ENCODE measurements at places on chromosomes 2 and 18.
A peak's percentile ranks its signal among the peaks of the same experiment; 100 is the strongest.

DNA sequence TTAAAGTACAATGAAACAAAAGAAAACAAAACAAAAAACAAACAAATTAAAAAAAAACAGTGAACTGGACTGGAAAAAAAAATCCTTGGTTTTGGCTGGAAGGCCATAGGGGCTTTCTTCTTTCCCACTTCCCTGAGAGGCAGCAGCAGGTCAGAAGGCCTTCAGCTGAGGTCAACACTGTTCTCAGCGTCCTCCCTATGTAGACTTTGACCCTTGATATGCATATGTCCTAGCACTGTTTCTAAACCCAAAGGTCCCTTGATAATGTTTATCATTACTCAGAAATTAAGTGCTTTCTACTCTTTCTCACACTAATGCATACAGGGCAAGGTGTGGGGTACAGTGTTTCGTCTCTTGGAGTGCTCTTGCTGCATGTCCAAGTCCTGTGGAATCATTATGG is 75.6 kb upstream of the WDSUB1 start:
- no peaks in the 10 kb centered on the region for H3K36me3 ChIP-seq
- no peaks in the 10 kb centered on the region for H3K27me3 ChIP-seq
- H3K4me1 ChIP-seq, result no peaks in the 10 kb centered on the region

DNA sequence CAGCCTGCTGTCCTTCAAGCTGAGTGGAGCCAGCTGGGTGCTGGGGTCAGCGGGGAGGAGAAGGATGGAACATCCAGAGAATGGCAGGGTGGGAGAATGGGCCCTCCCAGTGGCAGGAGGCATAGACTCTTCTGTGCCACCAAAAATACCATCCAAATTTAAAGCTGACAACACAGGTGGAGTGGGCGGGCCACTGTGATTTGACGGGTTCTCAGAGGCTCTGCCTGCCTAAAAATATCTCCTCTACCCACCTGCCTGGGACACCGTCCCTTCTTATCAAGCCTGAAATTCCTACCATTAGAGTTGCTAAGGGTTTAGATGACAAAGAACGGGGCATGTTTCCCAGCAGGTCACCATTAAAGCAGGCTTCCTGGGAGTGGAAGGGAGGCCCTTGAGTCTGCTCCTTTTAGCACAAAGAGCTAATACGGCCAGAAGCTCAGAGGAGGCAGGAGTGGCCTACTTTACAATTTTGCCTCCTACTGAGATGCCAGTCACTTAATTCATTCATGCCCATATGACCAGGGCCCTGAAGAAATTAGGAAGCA is 19.8 kb upstream of the MARCHF4 start:
- no peak overlapping the region for H3K4me3 ChIP-seq
- no peaks in the 10 kb centered on the region for H3K36me3 ChIP-seq
- peaks cover 16% of the 10 kb centered on the region for H3K27me3 ChIP-seq
- no peak for DNase-seq
- H3K4me1 ChIP-seq, result peaks cover 10% of the 10 kb centered on the region
- H3K27ac ChIP-seq, result no peak overlapping the region

GRCh38 chr18:28178720-28179119 is 1.8 kb upstream of the CDH2 start:
- no peak overlapping the region for H3K27ac ChIP-seq
- H3K4me1 ChIP-seq, result peaks cover 6% of the 10 kb centered on the region
- peaks cover 3% of the 10 kb centered on the region for H3K36me3 ChIP-seq
- no peak for DNase-seq
- peaks cover 42% of the 10 kb centered on the region for H3K27me3 ChIP-seq

DNA sequence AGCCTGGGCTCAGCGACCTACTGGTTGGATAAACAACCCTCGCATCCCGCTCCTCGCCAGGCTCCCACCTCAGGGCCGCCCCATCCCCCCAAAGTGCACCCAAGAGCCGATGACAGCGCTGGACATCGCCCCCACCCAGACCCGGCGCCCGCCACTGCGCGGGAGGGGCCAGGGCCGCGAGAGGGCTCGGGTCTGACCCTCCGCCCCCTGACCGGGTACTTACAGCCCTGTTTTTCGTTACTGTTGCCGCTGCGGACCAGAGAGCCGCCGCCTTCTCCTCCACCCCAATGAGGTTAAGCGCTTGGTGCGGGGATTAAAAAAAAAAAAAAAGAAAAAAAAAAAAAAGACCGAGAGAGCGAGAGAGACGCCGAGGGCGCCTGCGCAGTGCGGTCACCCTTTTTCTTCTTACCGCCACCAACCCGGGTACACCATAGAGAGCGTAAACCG is at the start of gene CLASP1:
CLASP1 (minus strand) TSS at position 314 of the 447 bp plus-strand sequence. CDS start 43,567 bp downstream, outside the sequence.
- no peak for DNase-seq
- H3K36me3 ChIP-seq, result peaks cover 27% of the 10 kb centered on the region
- H3K27me3 ChIP-seq, result no peaks in the 10 kb centered on the region

DNA sequence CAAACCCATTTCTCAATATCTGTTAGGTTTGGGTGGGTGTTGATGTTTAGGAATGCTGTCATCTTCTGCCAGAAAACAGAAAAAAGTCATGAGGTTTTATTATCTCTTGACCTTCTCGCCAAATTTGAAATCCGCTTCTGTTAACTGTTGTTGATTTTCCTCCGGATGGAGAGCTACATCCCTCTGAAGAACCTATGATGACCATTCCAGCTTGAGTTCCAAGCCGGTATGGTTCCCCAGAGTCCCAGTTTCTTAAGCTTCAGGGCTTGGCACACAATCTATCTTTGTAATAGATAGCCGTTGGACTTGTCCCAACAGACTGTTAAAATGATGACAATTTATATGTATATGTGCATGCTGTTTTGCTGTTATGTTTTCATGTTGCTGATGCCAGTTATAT is 1201.0 kb downstream of the LRP1B start:
- H3K4me3 ChIP-seq, result no peak overlapping the region
- H3K27me3 ChIP-seq, result no peaks in the 10 kb centered on the region
- H3K4me1 ChIP-seq, result no peaks in the 10 kb centered on the region

DNA sequence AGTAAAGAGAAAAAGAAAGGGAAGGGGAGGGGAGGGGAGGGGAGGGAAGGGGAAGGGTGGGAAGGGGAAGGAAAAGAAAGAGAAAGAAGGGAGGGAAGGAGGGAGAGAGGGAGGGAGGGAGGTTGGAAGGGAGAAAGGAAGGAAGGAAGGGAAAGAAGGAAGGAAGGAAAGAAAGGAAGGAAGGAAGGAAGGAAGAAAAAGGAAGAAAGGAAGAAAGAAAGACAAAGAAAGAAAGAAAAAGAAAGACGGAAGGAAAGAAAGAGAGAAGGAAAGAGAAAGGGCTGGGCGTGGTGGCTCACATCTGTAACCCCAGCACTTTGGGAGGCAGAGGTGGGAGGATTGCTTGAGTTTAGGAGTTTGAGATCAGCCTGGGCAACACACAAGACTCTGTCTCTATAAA is 24.6 kb upstream of the CCNYL1 start:
- no peak for DNase-seq
- peaks cover 3% of the 10 kb centered on the region for H3K4me1 ChIP-seq
- H3K36me3 ChIP-seq, result no peaks in the 10 kb centered on the region
- H3K4me3 ChIP-seq, result no peak overlapping the region
- no peak overlapping the region for H3K27ac ChIP-seq

GRCh38 chr18:39942702-39943101 is 2012.3 kb upstream of the PIK3C3 start:
- H3K4me1 ChIP-seq, result peaks cover 2% of the 10 kb centered on the region
- no peak for DNase-seq
- no peak overlapping the region for H3K27ac ChIP-seq
- H3K27me3 ChIP-seq, result no peaks in the 10 kb centered on the region
- no peaks in the 10 kb centered on the region for H3K36me3 ChIP-seq

GRCh38 chr2:236552581-236553363 is 16.9 kb upstream of the ACKR3 start:
- H3K27me3 ChIP-seq, result no peaks in the 10 kb centered on the region
- no peak for DNase-seq
- peak overlapping the region; percentile 18 for H3K27ac ChIP-seq

- H3K27me3 ChIP-seq, result peaks cover 3% of the 10 kb centered on the region
- no peak overlapping the region for H3K27ac ChIP-seq
- no peaks in the 10 kb centered on the region for H3K4me1 ChIP-seq
- no peak for DNase-seq
These were observed 106.8 kb downstream of the SLC39A10 start for GRCh38 chr2:195763866-195764265.

GRCh38 chr2:229952256-229952835 is 30.0 kb downstream of the FBXO36 start:
- H3K4me1 ChIP-seq, result peaks cover 4% of the 10 kb centered on the region
- no peaks in the 10 kb centered on the region for H3K36me3 ChIP-seq
- H3K27ac ChIP-seq, result no peak overlapping the region

- H3K4me1 ChIP-seq, result no peaks in the 10 kb centered on the region
- DNase-seq, result no peak
- H3K27me3 ChIP-seq, result peaks cover 9% of the 10 kb centered on the region
- no peak overlapping the region for H3K4me3 ChIP-seq
These were observed 21.5 kb upstream of the KCNK3 start for GRCh38 chr2:26670931-26671460.

DNA sequence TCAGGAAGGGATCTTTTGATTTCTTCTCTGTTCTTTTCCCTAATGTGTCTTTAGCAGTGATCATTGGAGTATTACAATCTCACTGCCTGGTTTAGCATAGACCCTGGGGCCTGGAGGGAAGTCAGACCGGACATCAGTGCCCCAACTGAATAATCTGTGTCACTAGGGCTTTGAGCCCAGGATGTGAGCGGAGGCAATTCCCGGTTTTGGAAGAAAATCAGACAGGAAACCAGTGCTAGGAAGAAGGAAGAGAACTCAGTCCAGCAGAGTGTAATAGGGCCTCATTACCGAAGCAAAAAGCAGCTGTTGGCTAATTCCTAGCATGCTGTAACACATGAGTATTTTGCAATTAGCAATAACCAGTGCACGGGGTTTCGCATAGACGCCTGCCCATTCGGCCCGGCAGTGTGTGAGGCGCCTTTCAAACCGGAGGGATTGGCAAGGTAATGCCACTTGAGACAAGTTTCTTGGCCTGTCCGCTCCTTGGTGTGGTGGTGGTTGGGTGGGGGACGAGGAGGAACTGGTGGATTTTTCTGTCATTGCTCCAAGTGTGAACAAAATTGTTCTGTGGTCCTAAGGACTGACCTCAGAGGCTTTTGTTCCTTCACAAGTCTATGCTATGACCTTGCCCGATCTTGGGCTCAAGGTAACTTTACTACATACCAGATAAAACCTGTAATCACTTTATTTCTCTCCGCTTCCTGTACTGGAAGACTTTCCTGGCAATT is 2.8 kb downstream of the FOSL2 start:
- H3K4me3 ChIP-seq, result no peak overlapping the region
- H3K27ac ChIP-seq, result no peak overlapping the region
- peak; percentile 68 for DNase-seq
- peaks cover 2% of the 10 kb centered on the region for H3K27me3 ChIP-seq

- H3K27ac ChIP-seq, result no peak overlapping the region
- peaks cover 8% of the 10 kb centered on the region for H3K4me1 ChIP-seq
- H3K36me3 ChIP-seq, result no peaks in the 10 kb centered on the region
- H3K27me3 ChIP-seq, result peaks cover 3% of the 10 kb centered on the region
- DNase-seq, result no peak
These were observed 175.3 kb upstream of the CREB1 start for GRCh38 chr2:207354462-207354861.

GRCh38 chr2:112915300-112916144 is 4.6 kb downstream of the IL37 start:
- peaks cover 29% of the 10 kb centered on the region for H3K4me1 ChIP-seq
- peak overlapping the region; percentile 85 for H3K27ac ChIP-seq
- H3K27me3 ChIP-seq, result no peaks in the 10 kb centered on the region
- H3K4me3 ChIP-seq, result peak overlapping the region; percentile 58
- DNase-seq, result no peak

DNA sequence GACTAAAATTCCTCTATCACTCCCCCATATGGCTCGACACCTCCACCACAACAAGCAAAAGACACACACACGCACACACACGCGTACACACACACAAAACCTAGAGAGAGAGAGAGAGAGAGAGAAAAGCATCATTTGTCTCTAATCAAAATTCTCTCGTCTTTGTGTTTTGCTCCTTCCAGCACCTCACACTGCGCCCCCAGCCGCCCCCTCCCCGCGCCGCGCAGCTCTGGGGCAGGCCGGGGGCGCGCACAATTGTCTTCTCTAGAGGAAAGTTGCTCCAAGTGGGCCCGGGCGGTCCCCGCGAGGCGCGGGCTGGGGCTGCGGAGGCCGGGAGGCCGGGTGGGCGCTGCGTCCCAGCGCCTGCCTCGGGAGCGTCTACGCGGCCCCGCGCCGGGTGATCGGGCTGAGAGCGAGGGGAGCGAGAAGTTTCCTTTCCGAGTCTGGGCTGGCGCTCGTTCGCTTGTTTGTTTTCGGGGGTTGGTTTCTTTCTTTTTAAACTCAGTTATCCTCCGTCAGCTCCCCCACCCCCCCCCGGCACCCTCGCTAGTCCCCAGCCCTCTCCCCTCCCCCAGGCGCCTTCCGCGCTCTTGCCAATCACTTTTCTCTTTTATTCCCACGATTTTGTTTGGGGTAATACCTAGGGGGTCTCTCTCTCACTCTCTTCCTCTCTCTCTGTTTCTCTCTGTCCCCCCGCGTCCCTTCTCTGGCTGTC is 4.1 kb downstream of the ZEB2 start:
- H3K4me1 ChIP-seq, result peaks cover 17% of the 10 kb centered on the region
- peak; percentile 76 for DNase-seq
- peak overlapping the region; percentile 89 for H3K27ac ChIP-seq
- peaks cover 4% of the 10 kb centered on the region for H3K36me3 ChIP-seq

- H3K27me3 ChIP-seq, result peaks cover 16% of the 10 kb centered on the region
- H3K27ac ChIP-seq, result no peak overlapping the region
- no peaks in the 10 kb centered on the region for H3K36me3 ChIP-seq
- peaks cover 8% of the 10 kb centered on the region for H3K4me1 ChIP-seq
- no peak for DNase-seq
These were observed 58.6 kb downstream of the NCAPH start for GRCh38 chr2:96393989-96394761.

DNA sequence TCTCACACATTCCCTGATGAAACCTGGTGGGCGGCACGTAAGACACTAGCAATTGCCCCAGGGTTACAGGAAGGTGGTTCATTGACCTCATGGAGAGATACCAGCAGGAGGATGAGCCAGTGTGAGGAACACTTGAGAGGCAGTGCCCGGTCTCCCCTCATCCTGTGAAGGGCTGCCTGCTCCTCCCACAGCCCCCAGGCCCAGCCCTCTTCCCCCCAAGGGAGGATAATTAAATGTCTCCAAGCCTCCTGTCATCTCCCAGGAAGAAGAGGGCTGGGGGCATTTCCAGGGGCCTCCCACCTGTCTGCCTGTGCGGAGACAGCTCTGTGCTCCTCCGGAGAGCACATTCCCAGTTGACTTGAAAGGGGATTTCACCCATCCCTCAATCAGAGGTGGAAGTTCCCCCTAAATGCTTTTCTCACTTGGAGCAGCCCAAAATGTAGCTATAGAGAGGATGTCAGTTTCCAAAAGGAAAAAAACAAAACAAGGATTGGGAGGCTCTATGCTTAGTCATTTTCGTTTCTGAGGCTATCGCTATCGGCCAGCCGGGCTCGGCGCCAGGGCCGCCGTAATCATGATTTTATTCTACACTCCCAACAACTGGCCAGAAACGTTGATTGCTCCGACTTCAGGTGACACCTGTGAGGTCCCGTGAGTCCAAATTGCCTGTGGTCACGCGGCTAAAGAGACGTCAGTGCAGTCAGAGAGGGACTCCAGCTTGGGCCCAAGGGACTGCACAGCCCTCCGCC is 7.1 kb downstream of the KCNF1 start:
- H3K4me1 ChIP-seq, result no peaks in the 10 kb centered on the region
- H3K27ac ChIP-seq, result no peak overlapping the region
- H3K4me3 ChIP-seq, result no peak overlapping the region
- peaks cover 4% of the 10 kb centered on the region for H3K27me3 ChIP-seq

GRCh38 chr18:79102886-79103285 is 33.7 kb downstream of the ATP9B start:
- no peaks in the 10 kb centered on the region for H3K27me3 ChIP-seq
- no peak overlapping the region for H3K4me3 ChIP-seq
- DNase-seq, result no peak
- peaks cover 26% of the 10 kb centered on the region for H3K36me3 ChIP-seq
- peaks cover 9% of the 10 kb centered on the region for H3K4me1 ChIP-seq

GRCh38 chr2:38602136-38602731 is 494 bp downstream of the HNRNPLL start:
- H3K36me3 ChIP-seq, result peaks cover 20% of the 10 kb centered on the region
- no peaks in the 10 kb centered on the region for H3K27me3 ChIP-seq
- peak overlapping the region; percentile 97 for H3K4me3 ChIP-seq
- DNase-seq, result peak; percentile 84
- peaks cover 43% of the 10 kb centered on the region for H3K4me1 ChIP-seq

All from activated CD4-positive, alpha-beta T cell treated with anti-CD3 and anti-CD28 coated beads, Interleukin-2, amount 10 ng/mL, durations not matched to agents 24 days and 14 days (primary cell).